Skin of body (tissue), 3 donors: ENCODE measurements at places on chromosomes 4 and X. TPM values are rescaled to one million over a fixed set of nuclear protein-coding genes. Genes with fewer than 3 reads are reported as not detected.

Gene BMPR1B
- total RNA-seq = 4.5 TPM

Gene RPA4
- total RNA-seq = 3.8 TPM

Gene TIGD4
- total RNA-seq = 0.99 TPM

Gene TMEM31
- not detected for total RNA-seq

Gene UGT2B11
- not detected for total RNA-seq

Gene ARMCX1
- total RNA-seq = 60.7 TPM

Gene XAGE1B
- total RNA-seq = not detected

Gene SOD3
- total RNA-seq = 15.2 TPM

Gene USP17L26
- total RNA-seq = not detected

Gene NHSL2
- 6.9 TPM for total RNA-seq

Gene FATE1
- 0.20 TPM for total RNA-seq

Gene PDE5A
- total RNA-seq = 40.2 TPM

Gene SRPK3
- 6.7 TPM for total RNA-seq

Gene MAGEB17
- not detected for total RNA-seq

Gene OPN1MW2
- total RNA-seq = not detected

Gene GAGE1
- total RNA-seq = not detected

Gene ANXA10
- total RNA-seq = not detected

Gene TRIM61
- total RNA-seq = 1.2 TPM

Gene LEF1
- total RNA-seq = 38.1 TPM

Gene GPRASP3
- 8.4 TPM for total RNA-seq

Gene FAAH2
- total RNA-seq = 15.8 TPM

Gene ADAM29
- total RNA-seq = not detected

Gene GAGE13
- not detected for total RNA-seq

Gene DGAT2L6
- 12.4 TPM for total RNA-seq

Gene NXF2B
- not detected for total RNA-seq

Gene SASH3
- total RNA-seq = 3.0 TPM

Gene EXOC1L
- not detected for total RNA-seq

Gene ASIC5
- not detected for total RNA-seq

Gene CDX4
- not detected for total RNA-seq

Gene IL2
- not detected for total RNA-seq

Gene CT47B1
- not detected for total RNA-seq

Gene SPARCL1
- total RNA-seq = 118 TPM
